ENCODE measurements at places on chromosomes 3 and 15.

DNA sequence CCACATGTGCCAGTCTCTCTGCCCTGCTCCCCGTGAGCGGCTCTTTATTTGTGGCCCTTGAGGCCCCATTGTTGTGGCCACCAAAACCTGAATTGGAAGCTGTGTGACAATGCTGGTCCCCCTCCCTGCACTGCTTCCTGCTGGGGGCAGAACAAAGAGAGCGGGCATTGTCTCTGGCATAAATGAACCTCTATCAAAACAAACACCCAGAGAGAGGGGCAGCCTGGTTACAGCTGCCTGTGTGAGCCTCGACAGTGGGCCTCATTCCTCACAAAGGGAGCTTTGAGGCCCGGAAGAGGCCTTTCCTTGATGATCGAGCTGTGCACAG is 152.9 kb downstream of the IGF1R start:
- peak; percentile 32 for DNase-seq

- DNase-seq, result no peak
Observed at GRCh38 chr3:87732294-87732693, 326.5 kb downstream of the CGGBP1 start.

DNA sequence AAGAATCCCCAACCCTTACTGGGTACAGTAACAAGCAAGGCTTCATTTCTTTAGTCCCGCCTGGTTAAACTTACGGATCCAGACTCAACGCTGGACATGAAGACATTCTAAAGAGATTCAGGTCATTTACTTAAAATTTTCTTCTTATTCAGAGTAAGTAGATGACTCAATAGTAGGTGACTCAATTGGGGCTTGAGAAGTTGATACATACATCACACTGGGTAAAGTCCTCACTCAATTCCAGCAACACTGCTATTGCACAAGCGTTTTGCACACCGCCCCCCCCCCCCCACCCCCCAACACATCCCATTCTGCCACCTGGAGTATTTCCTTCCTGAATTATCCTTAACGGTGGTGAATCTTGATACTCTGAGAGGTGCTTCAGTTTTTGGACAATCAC is 610.0 kb downstream of the FOXP1 start:
- no peak for DNase-seq

DNA sequence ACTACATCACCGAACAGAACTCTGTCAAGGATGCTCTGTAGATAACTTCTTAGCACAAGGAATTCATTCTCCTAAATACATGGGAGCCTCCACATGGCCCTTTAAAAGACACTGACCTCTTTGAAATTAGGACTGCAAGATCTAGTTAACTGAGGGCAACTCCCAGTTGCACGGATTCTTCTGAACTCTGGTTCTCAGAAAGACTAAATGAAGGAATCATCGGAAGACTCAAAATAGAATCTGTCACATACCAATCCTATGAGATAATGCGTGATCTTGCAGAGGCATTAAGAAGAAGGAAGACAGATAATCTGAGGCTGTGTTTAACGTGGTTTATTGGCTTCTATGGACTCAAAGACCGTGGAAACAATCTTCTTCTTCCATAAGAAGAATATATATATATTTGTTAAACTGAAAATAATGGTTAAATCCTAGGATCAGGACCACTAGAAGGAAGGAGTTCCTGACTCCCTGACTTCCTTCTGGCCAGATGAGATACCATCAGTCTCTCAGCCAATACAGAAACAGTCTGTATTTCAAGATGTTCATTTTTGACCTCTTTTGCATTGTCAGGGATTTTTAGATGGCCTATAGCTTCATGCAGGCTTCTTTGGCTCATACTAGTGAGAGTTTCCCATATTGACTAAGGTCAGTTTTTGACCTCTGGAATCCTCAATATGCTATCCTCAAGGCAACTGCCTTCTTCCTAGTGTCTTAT is 33.9 kb upstream of the TBC1D23 start:
- DNase-seq, result no peak

- DNase-seq, result no peak
Observed at GRCh38 chr15:88630141-88630721, 8.6 kb upstream of the ISG20 start.

DNA sequence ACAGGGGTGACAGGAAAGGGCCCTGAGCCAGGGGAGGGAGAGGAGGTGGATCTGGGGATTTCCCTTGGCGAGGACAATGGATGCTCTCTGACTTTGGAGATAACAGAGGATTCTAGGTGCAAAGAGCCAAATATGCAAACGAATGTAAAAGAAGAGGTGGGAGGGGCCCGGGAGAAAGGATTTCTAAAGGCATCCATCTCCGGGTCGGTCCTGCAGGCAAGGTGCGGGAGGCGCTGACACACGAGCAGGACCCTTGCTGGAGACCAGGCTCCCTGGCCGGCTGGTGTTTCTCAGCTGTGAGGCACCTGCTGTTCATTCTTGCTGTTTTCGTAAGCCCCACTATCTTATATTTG is 115.2 kb upstream of the TLE3 start:
- DNase-seq, result no peak

- peak; percentile 4 for DNase-seq
Observed at GRCh38 chr3:114809668-114810413, 337.2 kb downstream of the ZBTB20 start.
